ENCODE measurements at places on chromosomes 6 and 20. TPM values are rescaled to one million over a fixed set of nuclear protein-coding genes. Genes with fewer than 3 reads are reported as not detected.
A peak's percentile ranks its signal among the peaks of the same experiment; 100 is the strongest.

Gene FOXS1
- total RNA-seq: not detected

Gene KIAA1755
- 47.6 TPM for total RNA-seq

DNA sequence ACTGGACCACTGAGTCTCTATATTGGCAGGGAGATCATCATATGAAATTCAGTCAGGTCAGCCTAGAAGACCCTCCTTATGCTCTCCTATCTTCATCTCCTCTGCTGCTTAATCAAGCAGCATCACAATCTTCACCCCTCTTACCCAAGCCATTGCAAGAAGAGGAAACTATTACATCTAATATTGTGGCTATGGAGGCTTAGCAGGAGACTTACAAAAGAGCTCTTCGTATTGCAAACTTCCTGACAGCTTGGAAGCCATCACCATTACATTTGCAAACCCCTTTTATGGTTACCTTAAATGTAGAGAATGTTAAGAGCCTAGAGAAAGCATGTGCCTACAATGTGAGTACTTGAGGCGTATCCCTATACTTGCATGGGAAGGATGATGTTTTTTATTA, 87.2 kb upstream of the STXBP5 start:
- DNase-seq: no peak
- H3K4me3 ChIP-seq: no peak overlapping the region
- no peaks in the 10 kb centered on the region for H3K27me3 ChIP-seq
- no peaks in the 10 kb centered on the region for H3K36me3 ChIP-seq

DNA sequence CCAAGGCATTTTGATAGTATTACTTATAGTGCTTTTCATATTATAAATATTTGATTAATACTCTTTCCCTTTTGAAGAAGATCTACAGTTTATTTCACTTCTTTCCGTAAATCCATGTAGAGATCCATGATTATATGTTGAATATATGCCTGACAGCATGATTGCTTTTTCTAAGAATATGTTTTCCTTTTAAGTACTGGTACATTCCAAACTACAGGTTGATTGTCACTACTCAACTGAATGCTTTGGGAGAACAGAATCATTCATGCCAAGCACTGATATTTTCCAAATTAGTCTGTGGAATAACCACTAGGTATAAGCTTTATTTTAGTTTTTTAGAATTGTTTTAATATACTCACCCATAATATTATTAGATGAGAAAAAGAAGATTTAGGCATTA, 330.2 kb downstream of the BCKDHB start:
- no peak overlapping the region for H3K27ac ChIP-seq
- H3K36me3 ChIP-seq: no peaks in the 10 kb centered on the region
- no peaks in the 10 kb centered on the region for H3K4me1 ChIP-seq
- DNase-seq: no peak
- H3K27me3 ChIP-seq: no peaks in the 10 kb centered on the region

DNA sequence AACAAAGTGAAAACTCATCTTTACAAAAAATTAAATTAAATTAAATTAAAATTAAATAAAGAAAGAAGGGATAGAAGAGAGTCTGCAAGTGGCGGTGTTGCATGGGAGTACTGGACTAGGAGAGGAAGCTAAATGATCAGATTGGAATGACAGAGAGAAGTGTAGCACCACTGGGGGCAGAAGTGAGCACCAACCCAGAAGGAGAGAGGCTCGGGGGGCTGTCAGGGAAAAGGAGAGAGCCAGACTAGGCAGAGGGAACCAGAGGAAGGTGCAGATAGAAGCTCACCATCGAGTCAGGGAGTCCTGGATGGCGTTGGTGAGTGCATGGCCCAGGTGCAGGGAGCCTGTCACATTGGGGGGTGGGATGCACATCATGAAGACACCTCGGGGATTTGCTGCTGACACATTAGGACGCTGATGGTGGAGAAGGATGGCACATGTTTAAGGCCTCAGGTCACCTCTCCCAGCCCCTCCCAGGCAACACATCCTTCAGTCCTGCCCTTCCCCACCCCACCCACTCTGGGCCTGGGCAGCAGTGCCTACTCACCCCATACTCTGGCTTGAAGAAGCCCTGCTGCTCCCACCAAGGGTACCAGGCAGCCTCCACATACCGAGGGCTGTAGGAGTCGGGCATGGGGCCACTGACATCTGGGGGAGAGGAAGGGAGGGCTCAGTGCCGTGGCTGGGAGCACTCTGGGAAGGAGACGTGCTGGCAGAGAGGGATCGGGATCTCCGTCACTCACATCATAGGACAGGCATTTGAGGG, 4.0 kb downstream of the VARS1 start:
- H3K27ac ChIP-seq: peak overlapping the region; percentile 66
- DNase-seq: peak; percentile 70
- H3K36me3 ChIP-seq: no peaks in the 10 kb centered on the region
- H3K4me1 ChIP-seq: no peaks in the 10 kb centered on the region
- no peaks in the 10 kb centered on the region for H3K27me3 ChIP-seq

GRCh38 chr20:6055161-6055783, 1.4 kb upstream of the LRRN4 start:
- H3K27ac ChIP-seq: no peak overlapping the region
- no peak overlapping the region for H3K4me3 ChIP-seq
- H3K4me1 ChIP-seq: peaks cover 6% of the 10 kb centered on the region
- H3K27me3 ChIP-seq: peaks cover 5% of the 10 kb centered on the region
- no peak for DNase-seq

DNA sequence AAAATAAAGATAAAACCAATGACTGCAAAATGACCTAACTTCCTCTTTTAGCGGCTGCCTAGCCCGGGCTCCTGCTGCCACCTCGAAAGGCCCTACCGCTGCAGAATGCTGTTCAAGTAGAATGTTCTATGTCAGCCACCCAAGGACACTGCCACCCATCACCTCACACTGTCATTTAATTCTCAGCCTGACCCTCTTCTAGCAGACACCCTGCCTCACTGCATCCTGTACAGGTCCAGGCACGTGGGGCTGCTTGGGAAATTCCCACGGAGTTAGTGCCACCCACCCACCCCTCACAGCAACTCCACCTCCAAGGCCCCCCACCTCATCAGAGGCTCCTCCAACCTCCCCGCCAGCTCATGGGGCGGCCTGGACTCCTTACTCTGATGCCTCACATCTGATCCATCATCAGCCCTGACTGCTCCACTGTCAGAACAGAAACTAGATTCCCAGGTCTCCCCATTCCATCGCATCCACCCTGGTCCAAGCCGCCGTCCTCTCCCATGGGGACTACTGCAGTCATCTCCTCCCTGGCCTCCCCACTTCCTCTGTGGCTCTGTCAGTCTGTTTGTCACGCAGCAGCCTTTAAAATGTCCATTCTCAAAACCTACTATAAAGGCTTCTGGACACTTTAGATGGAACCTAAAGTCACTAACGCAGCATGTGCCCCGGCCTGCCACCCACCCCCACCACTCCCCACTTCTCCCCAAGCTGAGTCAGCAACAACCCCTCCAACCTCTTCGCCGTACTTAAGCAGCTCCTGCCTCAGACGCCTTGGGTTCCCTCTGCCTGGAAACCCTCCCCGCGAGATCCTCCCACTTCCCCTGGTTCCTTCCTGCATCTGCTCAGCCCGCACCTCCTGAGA, 17.0 kb downstream of the NFATC2 start:
- no peaks in the 10 kb centered on the region for H3K36me3 ChIP-seq
- H3K27ac ChIP-seq: no peak overlapping the region
- no peak overlapping the region for H3K4me3 ChIP-seq
- no peaks in the 10 kb centered on the region for H3K27me3 ChIP-seq

GRCh38 chr6:105024803-105025202, 67.9 kb downstream of the LIN28B start:
- peaks cover 7% of the 10 kb centered on the region for H3K27me3 ChIP-seq
- no peak overlapping the region for H3K27ac ChIP-seq
- H3K36me3 ChIP-seq: no peaks in the 10 kb centered on the region
- H3K4me1 ChIP-seq: no peaks in the 10 kb centered on the region

GRCh38 chr6:44057238-44057930, 69.9 kb downstream of the MRPL14 start:
- DNase-seq: peak; percentile 59
- peaks cover 10% of the 10 kb centered on the region for H3K4me1 ChIP-seq

GRCh38 chr20:3995067-3995748, 20.1 kb downstream of the RNF24 start:
- H3K27me3 ChIP-seq: no peaks in the 10 kb centered on the region
- H3K4me3 ChIP-seq: no peak overlapping the region
- no peak overlapping the region for H3K27ac ChIP-seq
- H3K4me1 ChIP-seq: no peaks in the 10 kb centered on the region

DNA sequence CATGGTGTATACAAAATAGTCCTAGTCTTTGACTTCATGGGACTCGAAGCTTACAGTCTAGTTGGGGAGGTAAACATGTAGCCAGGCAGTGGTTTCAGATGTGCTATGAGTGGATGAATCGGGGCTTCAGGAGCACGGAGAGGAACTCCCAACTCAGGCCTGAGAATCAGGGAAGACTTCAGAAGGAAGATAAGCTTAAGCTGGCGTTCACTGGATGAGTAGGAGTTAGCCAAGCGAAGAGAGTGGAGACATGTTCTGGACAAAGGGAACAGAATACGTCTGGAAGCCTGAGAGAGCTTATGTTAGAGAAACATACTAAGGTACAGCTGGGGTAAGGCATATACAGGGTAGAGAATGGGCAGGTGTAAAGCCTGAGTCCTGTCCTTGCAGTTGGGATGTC, 8.8 kb downstream of the CARMIL1 start:
- H3K36me3 ChIP-seq: no peaks in the 10 kb centered on the region
- H3K4me3 ChIP-seq: no peak overlapping the region
- no peak for DNase-seq

DNA sequence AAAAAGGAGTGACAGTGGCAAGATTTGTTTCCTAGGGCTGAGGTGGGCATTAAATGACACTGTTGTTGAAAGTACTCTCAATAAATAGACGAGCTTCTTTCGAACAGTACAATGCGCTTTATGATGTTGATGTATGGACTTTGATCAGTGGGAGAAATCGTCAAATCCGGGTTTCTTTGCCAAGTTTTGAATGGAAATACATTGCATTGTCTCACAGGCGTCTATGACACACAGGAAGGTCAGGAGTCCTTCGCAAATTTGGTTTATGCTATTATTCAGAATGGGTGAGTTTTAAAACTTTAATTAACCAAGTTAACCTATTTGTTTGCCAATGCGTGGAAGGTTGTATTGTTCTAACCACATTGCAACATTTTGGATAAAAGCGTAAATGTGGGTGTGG, 547.3 kb upstream of the SLC35B3 start:
- H3K27ac ChIP-seq: no peak overlapping the region
- H3K27me3 ChIP-seq: no peaks in the 10 kb centered on the region
- no peaks in the 10 kb centered on the region for H3K4me1 ChIP-seq
- no peaks in the 10 kb centered on the region for H3K36me3 ChIP-seq
- no peak for DNase-seq
